ENCODE measurements at places on chromosomes 7 and 10.

DNA sequence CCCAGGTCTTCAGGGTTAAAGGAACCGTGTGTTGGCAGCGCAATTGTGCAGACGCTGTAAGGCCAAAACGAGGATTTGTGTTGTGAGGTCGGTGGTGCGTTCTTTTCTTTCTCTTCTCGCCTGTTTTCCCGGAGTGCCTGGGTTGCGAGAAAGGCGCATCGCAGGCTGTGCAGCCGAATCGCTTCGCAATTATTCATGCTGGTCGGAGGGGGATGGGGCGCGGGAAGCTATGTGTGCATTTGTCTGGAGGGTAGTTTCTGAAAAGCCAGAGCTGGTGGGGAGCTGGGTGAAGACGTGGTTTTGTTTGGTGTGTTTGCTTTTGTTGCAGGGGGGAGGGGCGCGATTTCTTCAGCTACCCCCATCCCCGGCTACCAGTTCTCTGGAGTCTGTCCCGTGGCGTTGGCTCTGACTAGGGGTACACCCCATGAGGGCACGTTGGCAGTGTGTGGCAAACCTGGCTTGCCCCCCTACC is 2.1 kb downstream of the MXI1 start:
- peak; percentile 50 for DNase-seq

DNA sequence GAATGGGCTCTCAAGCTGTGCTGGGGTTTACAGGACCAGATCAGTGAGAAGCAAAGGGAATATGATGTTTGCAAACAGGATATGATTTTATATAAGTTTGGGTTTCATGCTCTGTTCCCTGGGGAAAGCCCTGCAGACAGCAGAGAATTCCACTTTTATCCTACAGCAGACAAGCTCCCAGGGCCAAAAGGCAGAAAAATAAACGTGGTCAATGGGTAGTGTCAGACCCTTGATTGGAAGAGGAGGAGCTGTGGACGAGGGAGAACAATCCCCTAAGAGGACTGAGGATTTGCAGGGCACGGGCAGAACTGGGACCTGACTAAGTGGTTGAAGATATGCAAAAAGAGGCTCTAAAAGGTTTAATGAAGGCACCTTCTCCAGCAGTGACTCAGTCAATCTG is 275.3 kb downstream of the HDAC9 start:
- no peak for DNase-seq

DNA sequence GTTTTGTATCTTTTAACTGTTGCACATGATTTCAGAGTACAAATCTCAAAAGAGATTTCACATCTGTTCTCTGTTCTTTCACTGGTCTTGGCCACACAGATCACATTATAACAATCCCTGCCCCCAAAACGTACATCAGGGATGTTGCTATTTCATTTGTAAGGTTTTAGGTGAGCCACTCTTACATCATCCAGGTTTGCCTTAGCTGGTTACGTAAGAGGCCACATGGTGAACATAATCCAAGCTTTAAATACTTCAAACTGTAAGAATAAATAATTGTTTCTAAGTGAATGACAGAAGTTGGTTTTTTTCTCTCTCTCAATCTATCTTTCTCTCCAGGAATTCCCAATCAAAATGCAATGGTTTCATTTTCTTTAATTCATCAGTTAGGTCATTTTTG is 245.9 kb upstream of the HGF start:
- DNase-seq: no peak

DNA sequence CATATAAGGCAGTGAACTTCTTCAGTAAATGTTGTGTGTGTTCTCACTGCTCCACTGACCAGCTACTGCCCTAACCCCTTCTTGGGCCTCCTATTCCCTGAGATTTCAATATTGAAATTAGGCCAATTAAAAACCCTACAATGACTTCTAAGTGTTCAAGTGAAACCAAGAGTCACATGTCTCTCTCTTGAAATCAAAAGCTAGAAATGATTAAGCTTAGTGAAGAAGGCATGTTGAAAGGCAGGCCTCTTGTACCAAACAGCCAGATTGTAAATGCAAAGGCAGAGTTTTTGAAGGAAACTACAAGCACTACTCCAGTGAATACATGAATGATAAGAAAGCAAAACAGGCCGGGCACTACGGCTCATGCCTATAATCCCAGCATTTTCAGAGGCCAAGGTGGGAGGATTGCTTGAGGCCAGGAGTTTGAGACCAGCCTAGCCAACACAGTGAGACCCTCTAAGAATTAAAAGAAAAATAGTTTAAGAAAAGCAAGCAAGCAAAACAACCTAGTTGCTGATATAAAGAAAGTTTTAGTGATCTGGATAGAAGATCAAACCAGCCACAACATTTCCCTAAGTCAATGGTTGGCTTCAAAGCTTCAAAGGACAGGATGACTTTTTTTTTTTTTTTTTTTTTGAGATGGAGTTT is 22.3 kb downstream of the BRAF start:
- no peak for DNase-seq

DNA sequence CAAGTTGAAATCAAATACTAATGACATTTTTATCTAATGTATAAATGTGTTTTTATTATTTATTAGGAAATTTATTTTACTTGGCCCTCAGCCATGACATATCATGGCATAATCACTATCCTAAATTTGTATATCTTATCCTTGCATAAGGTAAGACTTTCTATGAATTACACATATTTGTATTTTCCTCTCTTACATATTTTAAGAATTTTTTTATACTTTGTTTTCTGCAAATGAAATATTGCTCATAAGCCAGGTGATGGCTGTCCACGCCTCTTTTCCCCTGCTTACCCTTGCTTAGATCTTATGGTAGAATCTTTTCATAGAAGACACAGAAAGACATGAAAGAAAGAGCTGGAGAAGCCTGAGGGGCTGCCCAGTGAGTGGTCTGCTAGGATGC is 48.2 kb downstream of the IKZF1 start:
- no peak for DNase-seq

DNA sequence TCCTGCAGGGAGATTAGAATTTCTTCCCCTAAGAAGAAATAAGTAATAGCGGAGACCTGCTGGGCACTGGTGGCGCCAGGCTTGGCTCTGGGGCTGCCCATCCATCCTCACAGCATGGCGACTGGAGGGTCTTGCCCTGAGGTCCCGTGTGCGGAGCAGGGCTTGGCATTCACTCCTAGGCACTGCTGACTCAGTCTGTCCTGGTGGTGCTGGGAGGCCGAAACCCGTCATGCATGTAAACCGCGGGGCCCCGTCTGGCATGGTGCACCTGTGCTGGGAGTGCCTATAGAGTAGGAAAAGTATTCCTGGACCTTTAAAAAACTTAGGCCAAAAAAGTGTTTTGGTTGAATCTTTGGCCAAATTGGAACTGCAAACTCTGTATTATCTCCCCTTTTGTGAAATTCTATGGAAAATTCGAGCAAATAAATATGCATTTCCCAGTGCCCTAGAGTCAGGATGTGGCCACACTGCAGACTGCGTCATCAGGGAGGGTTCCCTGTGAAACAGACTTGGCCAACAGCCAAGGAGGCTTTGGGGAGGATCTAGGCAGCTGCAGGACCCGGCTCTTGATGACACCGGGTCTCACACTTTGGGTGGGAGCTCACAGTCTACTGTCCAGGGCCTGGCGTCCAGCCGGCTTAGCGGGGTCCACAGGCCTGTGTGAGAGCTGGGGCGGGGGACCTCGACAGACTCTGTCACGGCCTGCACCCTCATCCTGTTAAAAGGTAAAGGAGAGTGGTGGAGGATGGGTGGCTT is 122.3 kb downstream of the VIPR2 start:
- no peak for DNase-seq

- DNase-seq: no peak
Observed at GRCh38 chr7:24406789-24407299, 122.9 kb downstream of the NPY start.

DNA sequence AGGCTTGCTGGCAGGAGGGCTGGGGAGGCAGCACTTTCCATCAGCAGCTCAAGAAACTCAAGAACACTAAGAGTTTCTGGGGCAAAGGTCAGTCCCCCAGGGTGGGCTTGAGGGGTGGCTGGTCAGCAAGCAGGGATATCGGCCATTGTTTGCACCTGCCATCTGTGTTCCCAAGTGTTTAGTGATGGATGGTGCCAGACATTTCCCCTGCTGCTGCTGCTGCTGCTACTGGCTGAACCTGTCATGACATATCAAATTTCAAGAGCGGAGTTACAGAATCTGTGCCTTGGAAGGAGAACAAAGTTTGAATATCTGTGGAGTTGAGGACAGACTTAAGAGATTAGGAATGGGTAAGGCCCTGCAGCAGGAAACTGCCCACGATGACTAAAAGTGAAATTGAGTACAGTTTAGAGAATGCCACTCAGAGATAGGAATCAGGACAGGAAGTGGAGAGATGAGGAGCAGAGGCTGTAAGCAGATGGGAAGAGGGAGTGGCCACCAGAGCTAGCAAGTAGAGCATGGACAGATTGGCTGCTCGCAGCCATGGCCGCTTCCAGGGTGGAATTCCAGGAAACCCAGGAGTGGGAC is 39.2 kb upstream of the PPP1R3C start:
- peak; percentile 54 for DNase-seq

GRCh38 chr10:12308736-12309375 is 40.5 kb upstream of the CAMK1D start:
- no peak for DNase-seq

- DNase-seq: no peak
Observed at GRCh38 chr7:4748231-4748681, 27.2 kb upstream of the AP5Z1 start.

- no peak for DNase-seq
Observed at GRCh38 chr7:42409296-42409695, 172.3 kb upstream of the GLI3 start.

- no peak for DNase-seq
Observed at GRCh38 chr10:124064676-124065075, 28.7 kb downstream of the CHST15 start.

DNA sequence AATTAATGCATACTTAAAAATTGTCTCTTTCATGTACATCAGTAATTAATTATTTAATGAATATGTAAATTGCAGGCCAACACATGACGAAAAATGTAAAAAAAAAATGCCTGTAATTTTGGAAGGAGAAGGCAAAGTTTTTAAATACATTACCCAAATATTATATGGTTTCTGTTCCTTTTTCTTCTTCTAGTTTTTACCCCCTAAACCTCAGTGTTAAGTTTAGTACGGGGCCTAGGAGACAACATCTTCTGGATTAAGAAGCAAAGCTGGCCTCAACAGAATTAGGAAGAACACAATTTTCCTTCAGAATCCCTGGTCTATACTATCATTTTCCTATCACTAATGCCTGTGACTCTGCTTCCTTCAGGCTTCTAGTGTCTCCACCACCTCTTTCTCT is 459.3 kb upstream of the NRP1 start:
- no peak for DNase-seq

- DNase-seq: no peak
Observed at GRCh38 chr10:125050383-125050782, 108.5 kb downstream of the ZRANB1 start.

DNA sequence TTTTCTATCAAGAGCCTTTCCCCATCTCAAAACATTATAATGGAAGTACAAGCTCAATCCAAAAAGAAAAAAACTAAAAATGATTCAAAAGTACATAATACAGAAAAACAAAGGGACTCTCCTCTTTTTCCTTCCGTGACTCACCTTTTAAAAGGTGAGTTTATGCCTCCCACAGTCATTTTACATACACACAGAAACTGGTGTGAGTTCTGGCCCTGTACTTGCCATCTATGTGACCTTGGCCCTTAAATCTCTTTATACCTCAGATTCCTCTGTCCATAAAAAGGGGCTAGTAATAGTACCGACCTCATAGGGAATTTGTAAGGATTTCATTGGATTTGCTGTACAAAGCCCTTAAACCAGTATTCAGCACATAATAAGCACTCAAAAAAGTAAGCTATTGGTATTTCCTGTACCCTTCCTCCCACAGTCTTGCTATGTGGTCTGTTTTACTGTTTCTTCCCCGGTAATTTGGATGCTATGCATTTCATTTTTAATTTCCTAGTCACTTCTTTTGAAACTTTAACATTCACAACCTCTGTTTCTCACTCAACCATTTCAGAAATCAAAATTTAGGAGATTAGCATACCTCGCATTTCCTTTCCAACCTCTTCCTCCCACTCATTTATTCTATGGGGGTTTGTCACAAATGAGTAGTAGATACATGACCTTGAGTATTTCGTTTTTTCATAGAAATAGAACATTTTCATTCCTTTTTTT is 39.0 kb downstream of the STK17A start:
- DNase-seq: no peak

DNA sequence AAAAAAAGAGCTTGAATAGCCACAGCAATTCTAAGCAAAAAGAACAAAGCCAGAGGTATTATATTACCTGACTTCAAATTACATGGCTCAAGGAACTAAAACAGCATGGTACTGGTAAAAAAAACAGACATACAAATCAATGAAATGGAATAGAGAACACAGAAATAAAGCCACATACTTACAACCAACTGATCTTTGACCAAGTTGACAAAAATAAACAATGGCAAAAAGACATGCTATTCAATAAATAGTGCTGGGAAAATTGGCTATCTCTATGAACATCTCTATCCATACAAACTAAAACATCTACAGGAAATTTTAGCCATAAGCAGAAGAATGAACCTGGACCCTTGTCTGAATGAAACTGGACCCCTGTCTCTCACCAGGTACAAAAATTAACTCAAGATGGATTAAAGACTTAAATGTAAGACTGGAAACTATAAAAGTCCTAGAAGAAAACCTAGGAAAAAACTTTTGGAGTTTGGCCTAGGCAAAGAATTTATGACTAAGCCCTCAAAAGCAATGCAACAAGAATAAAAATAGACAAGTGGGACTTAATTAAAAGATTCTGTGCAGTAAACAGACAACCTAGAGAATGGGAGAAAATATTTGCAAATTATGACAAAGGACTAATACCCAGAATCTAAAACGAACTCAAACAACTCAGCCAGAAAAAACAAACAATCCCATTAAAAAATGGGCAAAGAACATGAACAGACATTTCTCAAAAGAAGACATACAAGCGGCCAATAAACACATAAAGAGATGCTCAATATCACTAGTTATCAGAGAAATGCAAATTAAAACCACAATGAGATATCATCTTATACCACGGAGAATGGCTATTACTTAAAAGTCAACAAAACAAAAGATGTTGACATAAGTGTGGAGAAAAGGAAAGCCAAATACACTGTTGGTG is 72.8 kb upstream of the DDC start:
- no peak for DNase-seq

GRCh38 chr7:30865821-30866220 is 45.8 kb upstream of the AQP1 start:
- no peak for DNase-seq

DNA sequence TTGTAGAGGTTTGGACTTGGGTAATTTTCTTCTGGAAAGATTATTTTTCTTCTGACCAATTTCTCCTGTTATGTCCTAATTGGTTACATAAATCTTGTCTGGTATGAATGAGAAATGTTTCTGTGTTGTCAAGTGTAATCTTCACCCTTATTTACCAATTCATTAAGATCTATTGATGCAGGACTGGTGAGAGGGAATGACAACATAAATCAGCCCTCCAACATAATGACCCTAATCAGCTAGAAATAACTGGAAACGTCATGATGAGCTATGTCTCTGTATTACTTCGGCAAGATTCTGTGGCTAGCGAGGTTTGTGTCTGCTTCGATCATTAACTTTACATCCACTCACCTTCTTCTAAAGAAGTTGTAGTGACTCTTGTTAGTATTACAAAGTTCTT is 3.5 kb downstream of the FOXP2 start:
- DNase-seq: no peak
